Hepatic stellate cell (primary cell): ENCODE measurements at places on chromosomes 2 and 18.

DNA sequence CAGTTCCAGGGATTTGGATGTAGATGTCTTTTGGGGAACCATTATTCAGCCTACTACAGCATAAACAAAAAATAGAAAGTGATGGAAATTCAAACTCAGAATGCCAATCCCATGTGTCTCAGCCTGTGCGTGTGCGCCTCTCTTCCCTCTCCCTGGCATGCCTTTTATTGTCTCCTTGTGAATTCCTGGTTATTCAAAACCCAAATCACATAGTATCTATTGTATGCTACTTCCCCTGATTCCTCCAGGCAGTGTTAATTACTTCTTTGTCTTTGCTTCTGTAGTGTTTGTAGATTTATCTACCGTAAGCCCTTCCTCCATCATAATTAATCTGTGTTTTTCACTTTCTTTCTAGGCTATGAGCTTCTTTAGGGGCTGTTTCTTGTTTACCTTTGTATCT lies 38.9 kb downstream of the RHBDD1 start:
- no peak for DNase-seq

DNA sequence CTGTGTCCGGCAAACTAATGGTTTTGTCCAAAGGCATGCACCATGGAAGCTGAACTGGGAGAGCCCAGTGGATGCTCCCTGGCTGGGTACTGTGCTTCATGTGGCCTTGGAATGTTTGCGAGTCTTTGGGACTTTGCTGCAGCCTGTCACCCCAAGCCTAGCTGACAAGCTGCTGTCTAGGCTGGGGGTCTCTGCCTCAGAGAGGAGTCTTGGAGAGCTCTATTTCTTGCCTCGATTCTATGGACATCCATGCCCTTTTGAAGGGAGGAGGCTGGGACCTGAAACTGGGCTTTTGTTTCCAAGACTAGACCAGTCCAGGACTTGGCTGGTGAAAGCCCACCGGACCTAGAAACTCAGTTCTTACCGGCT lies 1.7 kb downstream of the MARS2 start:
- no peak for DNase-seq

- DNase-seq = no peak
Observed at GRCh38 chr2:1812926-1813325, 68.6 kb upstream of the PXDN start.

GRCh38 chr2:216653931-216654365 lies 20.7 kb downstream of the IGFBP2 start:
- DNase-seq = peak; percentile 57

DNA sequence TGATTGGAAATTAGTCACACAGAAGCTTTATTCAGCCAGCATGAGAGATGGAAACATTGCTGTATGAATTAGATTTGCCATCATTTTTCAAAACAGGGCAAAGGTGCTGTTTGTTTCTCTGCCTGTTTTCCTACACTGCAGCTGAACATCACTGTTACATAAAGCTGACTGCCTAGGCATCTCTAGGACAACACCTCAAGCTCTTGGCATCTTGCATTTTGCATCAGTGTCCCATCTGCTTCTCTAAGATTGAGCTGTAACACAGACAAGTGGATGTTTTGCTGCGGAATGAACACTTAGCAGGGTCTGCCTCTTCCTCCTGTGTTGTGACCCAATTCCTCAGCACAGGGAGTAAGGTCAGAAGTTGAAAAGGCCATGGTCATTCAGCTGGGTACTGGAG lies 4.9 kb downstream of the CCT7 start:
- no peak for DNase-seq

- peak; percentile 14 for DNase-seq
Observed at GRCh38 chr18:10230072-10230471, 224.4 kb upstream of the APCDD1 start.

GRCh38 chr2:219261024-219261855 lies 7.5 kb upstream of the TUBA4A start:
- no peak for DNase-seq

DNA sequence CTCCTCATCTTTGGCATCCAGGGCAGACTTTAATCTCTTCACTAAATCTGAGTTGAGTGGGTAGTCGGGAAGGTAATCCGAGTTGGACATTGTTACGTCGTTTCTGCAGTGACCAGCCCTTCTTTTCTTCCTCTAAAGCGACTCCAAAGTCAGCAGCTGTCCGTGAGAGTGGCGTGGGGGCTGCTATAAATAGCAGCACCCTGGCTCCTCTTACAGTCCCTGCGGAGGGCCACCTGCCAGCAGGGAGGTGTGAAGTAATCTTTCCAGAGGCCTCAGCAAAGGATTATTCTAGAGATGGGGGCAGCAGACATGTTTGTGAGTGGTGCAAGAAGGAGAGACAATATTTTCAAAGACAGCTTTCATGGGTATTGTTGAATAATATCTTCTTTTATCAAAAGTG lies at the start of gene ASB18:
Gene ASB18, minus strand, starts transcription at position 151 of the 400 bp plus-strand sequence. Its CDS starts 61 bp downstream, at position 90.
- DNase-seq = no peak

- DNase-seq = no peak
Observed at GRCh38 chr2:240514631-240515030, 43.2 kb downstream of the ANKMY1 start.

GRCh38 chr2:86037795-86038192 lies 67.9 kb downstream of the POLR1A start:
- DNase-seq = no peak

- no peak for DNase-seq
Observed at GRCh38 chr2:32900246-32900973, 46.3 kb upstream of the LTBP1 start.

DNA sequence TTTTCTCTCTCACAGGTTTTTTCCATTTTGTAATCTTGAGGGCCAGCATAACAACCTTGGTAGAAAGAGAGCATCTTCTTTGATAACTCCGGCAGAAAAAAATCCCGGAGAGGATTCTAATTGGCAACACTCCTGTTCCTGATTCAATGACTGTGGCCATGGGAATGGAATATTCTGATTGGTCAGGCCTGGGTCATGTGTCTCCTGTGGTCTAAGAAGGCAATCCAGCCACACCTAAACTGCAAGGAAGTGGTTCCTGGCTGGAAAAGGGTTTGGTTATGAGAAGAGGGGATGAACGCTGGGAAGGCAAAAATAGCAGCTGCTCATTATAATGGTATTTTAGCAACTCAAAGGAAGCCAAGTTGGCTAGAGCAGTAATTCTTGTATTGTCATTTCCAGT lies 24.8 kb upstream of the ZNF638 start:
- DNase-seq = peak; percentile 26

DNA sequence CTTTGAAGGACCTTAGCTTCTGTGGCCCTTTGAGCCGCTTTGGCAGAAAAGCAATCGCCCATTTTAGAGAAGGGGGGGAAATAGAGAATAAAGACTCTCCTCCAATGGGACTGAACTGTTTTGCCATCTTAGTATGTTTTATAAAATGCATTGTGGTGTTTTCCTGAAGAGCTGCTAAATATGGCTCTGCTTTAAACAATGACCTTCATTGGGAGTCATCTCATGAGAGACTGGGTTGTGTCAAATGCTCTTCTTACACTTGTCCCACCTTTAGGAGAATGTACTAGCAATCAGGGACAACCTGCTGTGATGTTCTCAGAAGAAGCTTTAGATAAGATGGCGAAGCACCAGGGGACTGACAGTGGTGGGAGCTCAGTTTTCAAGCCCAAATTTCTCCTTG lies 418.9 kb upstream of the POU3F3 start:
- no peak for DNase-seq

- DNase-seq = no peak
Observed at GRCh38 chr18:26039203-26039602, 51.2 kb downstream of the SS18 start.
